ENCODE measurements at places on chromosomes 13 and 19.

GRCh38 chr19:29537181-29537580 lies 11.4 kb downstream of the VSTM2B start:
- no peak for DNase-seq

- no peak for DNase-seq
Measured at GRCh38 chr19:17475541-17476115, 5.3 kb downstream of the SLC27A1 start.

GRCh38 chr13:58782736-58783135 lies 1151.2 kb downstream of the PCDH17 start:
- no peak for DNase-seq

GRCh38 chr19:40465025-40465556 lies 454 bp downstream of the BLVRB start:
- DNase-seq: no peak

GRCh38 chr13:112137144-112137543 lies 70.2 kb downstream of the SOX1 start:
- DNase-seq: no peak

GRCh38 chr19:28582796-28583195 lies 630.2 kb downstream of the UQCRFS1 start:
- DNase-seq: no peak

GRCh38 chr19:39479916-39480315 lies 722 bp upstream of the TIMM50 start:
- no peak for DNase-seq

DNA sequence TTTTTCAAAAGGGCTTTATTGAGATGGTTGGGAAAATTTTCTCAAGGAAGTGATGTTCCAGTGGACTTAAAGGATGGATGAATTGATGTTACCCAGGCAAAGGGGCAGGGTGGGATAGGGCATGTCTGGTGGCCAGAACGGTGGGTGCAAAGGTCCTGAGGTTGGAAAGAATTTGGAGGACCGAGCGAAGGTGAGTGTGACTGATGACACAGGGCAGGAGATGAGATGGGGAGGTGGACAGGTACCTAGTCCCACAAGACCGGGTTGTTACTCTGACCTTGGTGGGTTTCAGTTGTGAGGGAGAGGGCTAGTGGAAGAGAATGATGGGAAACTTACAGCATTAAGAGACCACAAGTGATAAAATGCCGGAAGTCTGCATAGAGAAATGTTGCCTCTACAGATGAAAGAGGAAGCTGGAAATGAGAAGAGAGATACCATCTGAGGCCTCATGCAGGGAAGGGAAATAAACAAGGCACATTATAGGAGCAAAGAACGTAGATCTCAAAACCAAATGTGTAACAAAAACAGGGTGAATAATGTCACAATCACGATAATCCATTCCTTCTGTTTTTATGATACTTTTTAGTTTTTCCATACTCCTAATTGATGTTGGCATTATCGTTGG lies 4.5 kb downstream of the ADGRE1 start:
- no peak for DNase-seq

DNA sequence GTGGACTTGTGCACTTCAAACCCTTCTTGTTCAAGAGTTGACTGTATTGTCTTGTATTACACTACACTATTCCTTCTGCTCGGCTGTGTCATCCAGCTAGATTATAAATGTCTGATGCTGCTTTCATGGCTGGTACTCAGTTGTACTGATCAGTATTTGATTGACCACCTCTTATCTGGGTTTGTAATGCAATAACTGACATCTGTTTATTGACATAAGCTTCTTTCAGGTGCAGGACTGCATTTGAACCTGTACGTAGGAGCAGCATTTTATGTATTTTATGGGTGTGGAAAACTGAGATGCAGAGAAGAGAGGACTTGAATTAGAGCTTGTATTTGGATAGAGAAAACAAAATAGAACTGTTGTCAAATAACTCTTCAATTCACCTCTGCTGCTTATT lies 309.2 kb downstream of the FGF9 start:
- DNase-seq: no peak

DNA sequence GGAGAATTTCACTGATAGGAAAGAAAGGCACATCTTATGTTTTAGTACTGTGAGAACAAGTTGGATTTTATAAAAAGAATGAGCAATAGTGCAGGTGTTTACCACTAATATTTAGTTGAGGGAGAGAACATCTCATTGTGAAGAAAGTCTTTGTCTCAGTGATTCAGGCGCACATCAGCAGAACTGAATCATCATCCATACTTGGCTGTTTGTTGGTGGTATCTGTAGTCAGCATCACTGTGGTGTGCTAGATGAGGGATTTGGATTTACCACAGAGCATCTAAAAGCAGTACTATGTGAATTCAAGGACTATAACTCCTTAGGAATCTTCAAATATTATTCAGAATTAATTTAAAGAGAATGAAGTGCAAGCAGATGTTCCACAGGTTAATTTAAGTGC lies 1380.5 kb upstream of the ATXN8OS start:
- no peak for DNase-seq

Data from NCI-H2081 (cell line).